Stimulated activated CD8-positive, alpha-beta memory T cell treated with anti-CD3 and anti-CD28 coated beads, Interleukin-4, amount 100 ng/mL, for 1 hour (primary cell): ENCODE measurements at places on chromosomes 1 and 21.

DNA sequence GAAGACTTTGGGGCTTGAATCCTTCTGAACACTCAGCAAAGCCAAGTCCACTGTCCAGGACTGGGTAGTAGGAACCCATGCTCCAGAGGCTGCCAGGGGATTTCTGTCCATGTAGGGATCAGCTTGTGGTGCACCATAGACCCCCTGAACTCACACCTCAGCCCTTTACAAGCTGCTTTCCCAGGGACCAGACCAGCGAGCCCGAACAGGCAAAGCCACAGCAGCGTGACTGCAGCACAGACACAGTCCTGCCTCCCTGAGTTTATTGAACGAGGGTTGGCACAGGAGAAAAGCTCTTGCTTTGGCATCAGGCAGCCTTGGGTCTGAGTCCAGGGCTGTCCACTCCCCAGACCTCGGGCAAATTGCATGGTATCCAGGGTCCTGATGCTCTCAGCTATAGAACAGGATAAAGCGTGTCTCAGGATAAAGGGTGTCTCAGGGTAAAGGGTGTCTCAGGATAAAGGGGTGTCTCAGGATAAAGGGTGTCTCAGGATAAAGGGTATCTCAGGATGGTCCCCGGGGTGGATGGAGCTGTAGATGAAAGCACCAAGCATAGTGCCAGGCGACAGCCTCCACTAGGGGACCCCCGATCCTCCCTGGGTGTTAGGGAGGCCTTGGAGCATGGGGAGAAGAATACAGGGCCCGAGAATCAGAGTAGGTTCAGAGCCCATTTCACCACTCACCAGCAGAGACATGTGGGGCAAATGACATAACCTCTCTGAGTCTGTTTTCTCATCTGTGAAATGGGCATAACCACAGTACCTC lies 648.8 kb downstream of the NPHP4 start:
- no peak for DNase-seq

DNA sequence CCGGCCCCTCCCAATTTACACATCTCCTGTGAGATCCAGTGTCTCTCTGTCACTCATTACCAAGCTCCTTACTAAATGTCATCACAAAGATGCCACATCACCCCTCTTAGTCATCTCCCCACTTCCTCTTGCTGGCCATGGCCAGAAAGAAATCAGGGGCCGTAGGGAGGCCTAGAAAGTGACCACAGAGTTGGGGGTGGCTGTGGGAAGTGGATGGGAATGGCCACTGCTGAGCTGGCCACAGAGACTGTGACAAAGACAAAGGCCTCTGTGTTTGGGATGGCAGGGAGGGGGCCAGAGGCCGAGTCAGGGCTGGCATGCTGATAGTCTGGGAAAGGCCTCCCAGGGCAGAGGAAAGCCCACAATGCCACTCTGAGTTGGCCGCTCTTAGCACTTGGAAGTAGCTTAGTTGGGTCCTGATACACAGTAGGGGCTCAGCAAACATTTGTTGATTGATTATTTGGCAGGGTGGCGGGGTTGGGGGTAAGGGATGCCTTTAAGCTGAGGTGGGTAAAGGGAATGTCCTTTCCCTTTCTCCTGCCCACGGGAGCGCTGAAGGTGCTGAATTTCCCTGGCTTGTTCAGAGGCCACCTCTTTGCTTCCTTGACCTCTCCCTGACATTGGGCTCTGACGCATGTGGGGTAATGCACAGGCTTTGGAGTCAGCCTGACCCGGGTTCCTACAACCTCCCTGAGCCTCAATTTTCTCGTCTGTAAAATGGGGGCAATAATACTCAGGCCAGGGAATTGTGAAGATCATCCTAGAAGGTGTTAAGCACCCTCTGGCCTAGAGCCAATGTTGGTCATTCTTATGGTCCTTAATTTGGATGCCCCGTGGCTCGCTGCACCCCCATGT lies 13.2 kb downstream of the NAV1 start:
- DNase-seq, result no peak

GRCh38 chr1:29218223-29218622 lies 12.5 kb downstream of the MECR start:
- DNase-seq, result no peak

GRCh38 chr1:12100071-12100470 lies 37.0 kb downstream of the TNFRSF8 start:
- DNase-seq, result no peak

GRCh38 chr1:155897746-155898145 lies 13.4 kb downstream of the RIT1 start:
- no peak for DNase-seq

DNA sequence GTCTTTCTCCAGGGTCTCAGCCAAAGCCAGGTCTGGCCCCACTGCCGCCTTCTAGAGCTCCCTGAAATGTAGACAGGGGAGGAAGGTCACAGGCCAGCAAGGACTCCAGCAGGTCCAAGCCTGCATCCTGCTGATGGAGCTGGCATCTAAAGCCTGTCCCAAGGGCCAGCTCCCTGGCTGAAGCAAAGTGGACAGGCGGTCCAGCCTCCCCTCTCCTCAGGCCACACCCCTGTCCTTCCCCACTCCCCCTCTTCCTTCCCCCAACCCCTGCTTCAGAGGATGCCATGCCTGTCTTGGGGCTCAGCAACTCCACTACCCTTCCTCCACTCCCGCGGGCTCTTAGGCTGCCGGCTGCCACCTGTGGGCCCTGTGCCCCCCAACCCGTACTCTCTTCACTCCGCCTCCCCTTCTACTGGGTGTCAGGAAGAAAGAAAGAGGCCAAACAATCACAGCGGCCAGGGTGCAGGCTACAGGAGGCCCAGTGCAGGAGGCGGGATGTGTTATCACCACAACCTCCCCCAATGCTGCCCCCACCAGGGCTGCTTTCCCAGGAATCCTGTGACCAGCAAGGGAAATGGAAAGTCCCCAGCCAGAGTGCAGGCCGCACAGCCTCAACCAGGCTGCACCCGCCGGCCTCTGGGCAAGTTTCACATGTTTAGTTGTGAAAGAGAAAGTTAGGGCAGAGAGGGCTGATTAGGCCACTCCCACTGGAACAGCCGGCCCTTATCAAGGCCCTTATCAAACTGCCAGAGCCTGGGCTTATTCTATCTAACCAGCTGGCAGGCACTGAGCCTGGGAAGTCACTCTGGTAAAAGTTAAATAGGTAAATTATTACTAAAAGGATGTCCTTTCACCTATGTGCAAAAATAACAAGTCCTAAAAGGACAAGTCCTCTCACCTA lies 34.1 kb downstream of the ACOT7 start:
- DNase-seq, result no peak

GRCh38 chr1:113871597-113872113 lies at the start of gene PTPN22:
Gene PTPN22 (minus strand): TSS chr1:113871712.
- DNase-seq, result peak; percentile 47

DNA sequence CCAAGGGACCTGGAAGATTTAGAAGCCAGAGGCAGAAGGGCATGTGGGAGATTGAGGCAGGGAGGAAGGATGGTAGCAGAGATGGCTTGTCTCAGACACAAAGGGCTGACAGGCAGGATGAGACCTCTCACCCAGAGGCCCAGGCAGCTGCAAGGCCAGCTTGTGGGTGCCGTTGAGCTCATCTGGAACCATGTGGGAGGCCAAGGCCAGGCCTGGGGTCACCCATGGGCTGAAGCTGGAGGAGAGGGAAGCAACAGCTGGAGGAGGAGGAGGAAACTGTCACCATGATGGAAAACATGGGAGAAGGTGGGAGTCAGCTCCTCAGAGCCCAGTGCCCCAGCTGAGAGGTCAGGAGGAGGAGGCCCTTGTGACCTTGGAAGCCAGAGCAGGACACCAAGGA lies 6.4 kb downstream of the CRABP2 start:
- no peak for DNase-seq

GRCh38 chr1:234848972-234849649 lies 239.1 kb upstream of the IRF2BP2 start:
- DNase-seq, result no peak

GRCh38 chr1:107739651-107740050 lies 225.3 kb downstream of the VAV3 start:
- DNase-seq, result no peak

GRCh38 chr1:38018864-38019343 lies 6.4 kb downstream of the UTP11 start:
- no peak for DNase-seq

GRCh38 chr1:157005965-157006364 lies 39.6 kb downstream of the ARHGEF11 start:
- no peak for DNase-seq

- no peak for DNase-seq
Observed at GRCh38 chr1:113677250-113678158, 81.8 kb downstream of the PHTF1 start.

DNA sequence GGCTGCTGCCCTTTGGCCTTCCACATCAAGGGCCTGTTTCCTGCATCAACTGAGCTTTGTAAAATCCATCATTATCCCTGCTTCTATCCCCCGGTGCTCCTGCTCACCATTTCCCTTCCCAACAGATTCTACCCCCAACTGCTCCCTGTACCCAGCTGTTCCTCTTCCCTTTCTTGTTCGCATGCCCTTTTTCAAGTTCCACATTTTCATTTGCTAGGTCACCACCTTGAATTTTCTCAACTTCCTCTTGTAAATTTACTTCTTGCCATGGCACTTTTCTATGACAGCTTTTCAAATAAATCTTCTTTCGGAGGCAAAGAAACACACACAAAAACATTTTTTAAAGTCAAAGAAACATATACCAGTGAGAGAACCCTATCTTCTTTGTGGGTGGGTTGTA lies 330.5 kb upstream of the ADGRL2 start:
- no peak for DNase-seq
